Endothelial cell of umbilical vein (primary cell): ENCODE measurements at places on chromosomes 16 and 17. TPM values are rescaled to one million over a fixed set of nuclear protein-coding genes. Genes with fewer than 3 reads are reported as not detected.

GAST gene
- polyA plus RNA-seq, result not detected in 2 replicates

CTF1 gene
- polyA plus RNA-seq, result 4.3 and 4.7 TPM in 2 replicates

MEIOB gene
- polyA plus RNA-seq, result 0.04 TPM in 1 of 2 replicates, not detected in the other

YWHAE gene
- polyA plus RNA-seq, result 325 and 396 TPM in 2 replicates

NOTUM gene
- not detected in 2 replicates for polyA plus RNA-seq

ZNF594 gene
- polyA plus RNA-seq, result 1.0 and 1.2 TPM in 2 replicates
